ENCODE measurements at places on chromosomes 5 and 9.
A peak's percentile ranks its signal among the peaks of the same experiment; 100 is the strongest.

DNA sequence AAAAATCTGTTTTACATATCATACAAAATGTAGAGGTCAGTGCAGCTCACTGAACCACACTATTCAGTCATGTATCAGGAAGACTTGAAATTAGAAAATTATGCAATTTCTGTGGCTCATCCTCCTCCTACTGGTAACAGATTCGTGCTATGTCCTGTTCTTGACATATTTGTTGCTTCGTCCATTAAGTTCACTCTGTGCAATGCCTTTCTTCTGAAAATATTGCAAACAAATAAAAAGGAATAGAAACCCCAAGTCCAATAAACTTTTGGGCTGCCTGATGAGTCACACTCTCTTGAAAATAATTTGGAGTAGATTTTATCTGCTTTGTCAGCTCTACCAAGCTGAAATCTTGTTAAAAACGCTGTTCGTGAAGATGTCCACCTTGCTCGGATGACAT lies 391.2 kb downstream of the RAB3C start:
- no peak for DNase-seq

DNA sequence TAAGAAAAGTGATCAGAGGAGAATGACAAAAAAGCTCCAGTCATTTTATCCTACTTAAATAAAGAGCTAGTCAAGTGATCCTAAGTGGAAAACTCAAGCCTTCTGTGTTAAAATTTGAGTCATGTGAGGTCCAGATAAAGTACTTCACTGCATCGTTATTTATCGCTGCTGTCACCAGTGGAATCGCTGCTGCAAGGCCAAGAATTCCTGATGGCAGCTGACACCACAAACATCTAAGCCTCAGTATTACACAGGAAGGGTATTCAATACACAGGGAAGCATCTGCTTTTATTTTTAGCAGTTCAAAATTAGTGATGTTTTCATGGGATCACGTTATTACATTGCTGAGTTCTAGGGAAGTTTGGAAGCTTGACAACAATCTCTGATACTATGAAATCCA lies 190.3 kb downstream of the GOLPH3 start:
- DNase-seq: no peak

- DNase-seq: no peak
These were observed 806 bp upstream of the RNF224 start for GRCh38 chr9:137226338-137227053.

DNA sequence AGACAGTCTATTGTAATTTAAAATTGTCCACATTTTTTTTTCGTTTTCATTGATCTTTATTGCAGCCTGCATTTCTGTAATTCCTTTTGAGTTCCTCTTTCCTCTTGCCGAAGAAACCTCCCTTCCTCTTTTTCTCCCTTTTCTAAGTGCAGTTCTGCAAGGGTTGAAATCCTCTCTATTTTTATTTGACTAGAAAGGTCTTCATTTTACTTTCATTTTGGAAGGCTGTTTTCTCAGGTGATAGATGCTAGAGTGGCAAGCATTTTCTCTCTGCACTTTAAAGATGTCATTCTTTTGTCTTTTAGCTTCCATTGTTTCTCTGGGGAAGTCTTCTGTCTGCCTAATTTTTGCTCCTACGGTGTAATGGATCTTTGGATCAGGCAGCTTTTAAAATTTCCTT lies 248.5 kb downstream of the SMARCA2 start:
- DNase-seq: no peak

- DNase-seq: peak; percentile 73
These were observed 31.7 kb upstream of the PRXL2C start for GRCh38 chr9:96686638-96687335.

DNA sequence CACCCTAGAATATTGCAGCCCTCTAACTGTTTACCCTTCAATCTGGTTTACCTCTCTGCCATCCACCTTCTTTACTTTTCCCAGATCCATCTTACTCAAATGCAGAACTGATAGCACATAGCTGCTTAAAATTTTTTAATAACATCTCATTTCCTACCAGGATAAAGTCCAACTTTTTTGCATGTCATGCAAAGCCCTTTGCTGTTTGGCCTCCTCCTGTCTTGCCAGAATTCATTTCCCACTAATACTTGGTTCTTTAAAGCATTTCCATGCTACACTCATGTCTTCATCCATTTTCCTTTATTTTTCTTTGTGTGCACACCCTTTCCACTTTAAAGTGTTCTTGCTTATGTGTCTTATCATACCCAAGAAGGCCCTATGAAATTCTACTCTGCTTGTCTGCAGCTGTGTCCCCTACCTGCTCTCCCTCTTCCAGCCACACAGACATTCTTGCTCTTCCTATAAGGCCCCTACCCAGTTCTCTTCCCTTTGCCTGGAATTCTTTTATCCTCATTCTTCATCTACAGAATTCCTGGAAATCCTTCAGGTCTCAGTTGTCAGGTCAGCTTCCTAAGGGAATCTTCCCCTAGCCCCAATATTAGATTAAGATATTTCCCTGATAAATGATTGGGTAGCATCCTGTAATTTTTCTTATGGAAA lies 50.3 kb downstream of the TLE4 start:
- no peak for DNase-seq
